ENCODE measurements at places on chromosomes 2 and 18.
A peak's percentile ranks its signal among the peaks of the same experiment; 100 is the strongest.

- DNase-seq, result no peak
Observed at GRCh38 chr2:197647961-197648690, 27.3 kb downstream of the RFTN2 start.

- no peak for DNase-seq
Observed at GRCh38 chr2:136796339-136796738, 31.0 kb downstream of the THSD7B start.

GRCh38 chr2:172098287-172098649, 4.4 kb downstream of the DLX2 start:
- DNase-seq, result no peak

GRCh38 chr2:215461836-215462532, 26.1 kb upstream of the FN1 start:
- no peak for DNase-seq

- DNase-seq, result peak; percentile 93
Observed at GRCh38 chr2:11998218-11998617, 251.8 kb downstream of the LPIN1 start.

GRCh38 chr2:208266553-208266893, 468 bp downstream of the PIKFYVE start:
- no peak for DNase-seq

DNA sequence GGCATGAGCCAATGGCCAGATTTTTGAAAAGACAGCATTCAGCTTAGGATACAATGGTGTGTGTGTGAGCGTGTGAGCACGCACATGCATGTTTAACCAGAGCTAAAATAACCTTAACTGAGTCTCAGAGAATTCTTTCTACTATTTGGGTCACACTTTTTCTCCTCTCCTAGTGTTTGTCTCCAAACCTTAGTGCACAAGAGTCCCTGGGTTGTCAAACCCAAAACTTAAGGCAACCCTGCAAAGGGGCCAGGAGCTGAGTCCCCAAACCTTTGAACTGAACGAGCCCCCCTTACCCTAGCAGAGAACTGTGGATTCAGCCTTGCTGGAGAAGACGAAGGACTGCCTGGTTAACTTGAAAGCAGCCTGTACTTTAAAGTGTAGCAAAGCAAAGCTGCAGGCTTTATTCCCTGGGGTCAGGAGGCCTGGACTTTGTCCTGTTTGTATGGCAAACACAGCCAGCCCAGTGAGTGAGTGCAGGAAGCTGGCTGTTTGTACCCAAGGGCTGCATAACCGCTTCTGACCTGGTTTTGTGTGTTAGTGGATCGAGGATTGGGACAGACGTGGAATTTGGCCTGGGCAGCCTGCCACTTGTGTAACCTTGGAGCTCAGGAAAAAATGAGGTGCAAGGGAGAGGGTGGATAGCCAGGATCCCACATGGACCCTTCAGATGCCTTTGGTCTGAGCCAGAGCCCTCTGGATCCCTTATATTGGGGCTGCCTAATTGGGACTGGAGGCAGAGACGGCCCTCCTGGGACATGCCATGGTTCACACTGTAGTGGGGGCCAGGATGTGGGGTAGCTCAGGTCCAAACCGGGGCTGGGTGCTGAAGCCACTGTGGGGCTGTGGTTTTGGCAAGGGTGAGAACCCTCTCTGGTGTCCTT, 6.4 kb upstream of the PSMD1 start:
- DNase-seq, result no peak

GRCh38 chr2:181959508-181959907, 26.1 kb upstream of the PPP1R1C start:
- DNase-seq, result no peak

GRCh38 chr2:38090928-38091327, 15.0 kb upstream of the CYP1B1 start:
- no peak for DNase-seq

GRCh38 chr2:170350929-170351826, 173.2 kb downstream of the MYO3B start:
- no peak for DNase-seq

DNA sequence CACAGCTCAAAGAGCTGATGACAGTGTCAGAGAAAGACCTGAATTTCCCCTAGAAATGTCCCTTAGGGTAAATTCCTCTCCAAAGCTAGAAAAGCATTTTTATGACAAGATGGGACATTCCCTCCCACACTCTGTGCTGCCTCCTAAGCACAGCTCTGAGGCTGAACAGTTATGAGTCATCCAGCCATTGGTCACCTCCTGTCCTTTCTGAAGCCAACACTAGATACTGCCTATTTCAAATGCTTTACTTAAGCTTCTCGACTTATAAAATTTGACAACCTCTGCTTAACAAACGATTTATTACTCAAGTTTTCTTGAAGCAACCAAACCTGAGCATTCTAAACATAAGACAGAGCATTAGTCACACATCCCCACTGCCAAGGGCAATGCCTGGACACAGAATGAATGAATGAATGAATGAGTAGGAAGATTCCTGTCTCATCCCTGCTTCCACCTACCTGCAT, 35.4 kb downstream of the B4GALT6 start:
- DNase-seq, result no peak

DNA sequence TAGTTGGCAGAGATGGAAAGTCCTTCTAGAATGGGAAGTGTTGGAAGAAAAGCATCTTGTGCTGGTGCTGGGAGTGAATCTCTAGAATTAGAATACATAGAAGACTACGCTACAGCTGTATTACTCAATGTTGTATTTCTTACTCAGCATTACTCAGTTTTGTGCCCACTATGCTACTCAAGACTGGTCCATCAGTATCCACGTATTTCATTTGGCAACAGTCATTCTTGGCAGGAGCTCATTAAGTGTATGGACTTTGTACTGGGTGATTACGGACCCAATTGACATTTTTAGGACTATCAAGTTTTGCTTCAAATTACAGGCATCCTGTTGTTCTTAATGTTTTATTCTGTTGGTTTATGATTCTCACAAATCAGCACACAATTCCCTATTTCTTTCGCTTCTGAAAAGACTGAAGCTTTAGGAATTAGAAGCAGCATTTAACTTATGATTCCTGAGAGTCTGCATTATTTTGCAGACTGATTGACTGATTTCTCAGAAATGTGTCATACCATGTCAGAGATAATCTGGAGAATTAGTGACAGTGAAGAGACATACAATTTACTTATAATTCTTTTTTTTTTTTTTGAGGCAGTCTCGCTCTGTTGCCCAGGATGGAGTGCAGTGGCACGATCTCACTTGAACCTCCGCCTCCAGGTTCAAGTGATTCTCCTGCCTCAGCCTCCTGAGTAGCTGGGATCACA, 136.9 kb downstream of the MYO3B start:
- DNase-seq, result no peak

DNA sequence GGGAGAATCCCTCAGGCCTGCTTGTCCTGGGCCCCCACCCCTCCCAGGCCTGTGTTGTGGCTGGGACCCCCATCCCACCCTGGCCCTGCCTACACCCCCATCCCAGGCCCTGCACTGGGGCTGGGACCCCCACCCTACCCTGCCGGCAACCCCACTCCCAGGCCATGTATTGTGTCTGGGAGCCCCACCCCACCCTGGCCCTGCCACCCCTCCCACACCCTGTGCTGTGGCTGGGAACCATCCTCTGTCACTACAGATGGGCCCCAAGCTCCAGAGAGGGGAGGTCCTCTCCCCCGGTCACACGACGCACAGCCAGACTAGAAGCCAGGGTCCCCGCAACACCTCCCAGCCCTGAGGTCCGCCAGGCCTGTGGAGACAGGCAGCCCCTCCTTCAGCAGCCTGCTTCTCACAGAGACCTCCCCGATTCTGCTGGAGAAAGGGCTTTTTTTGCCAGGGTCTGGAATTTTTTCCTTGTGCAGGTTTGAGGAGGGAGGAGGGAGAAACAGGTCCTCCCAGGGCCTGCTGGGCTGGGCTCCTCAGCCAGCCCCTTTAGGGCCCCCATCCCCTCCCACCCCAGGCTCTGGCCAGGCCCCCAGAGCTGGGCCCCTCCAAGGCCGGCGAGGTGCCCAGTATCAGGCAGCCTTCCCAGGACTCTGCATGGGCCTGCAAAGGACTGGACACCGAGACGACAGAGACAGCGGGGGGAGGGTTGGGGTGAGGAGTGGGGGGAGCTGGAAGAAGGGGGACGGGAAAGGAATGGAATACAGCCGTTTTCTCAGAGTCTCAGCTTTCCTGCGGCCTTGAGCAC, 28.0 kb downstream of the KIF1A start:
- DNase-seq, result no peak

DNA sequence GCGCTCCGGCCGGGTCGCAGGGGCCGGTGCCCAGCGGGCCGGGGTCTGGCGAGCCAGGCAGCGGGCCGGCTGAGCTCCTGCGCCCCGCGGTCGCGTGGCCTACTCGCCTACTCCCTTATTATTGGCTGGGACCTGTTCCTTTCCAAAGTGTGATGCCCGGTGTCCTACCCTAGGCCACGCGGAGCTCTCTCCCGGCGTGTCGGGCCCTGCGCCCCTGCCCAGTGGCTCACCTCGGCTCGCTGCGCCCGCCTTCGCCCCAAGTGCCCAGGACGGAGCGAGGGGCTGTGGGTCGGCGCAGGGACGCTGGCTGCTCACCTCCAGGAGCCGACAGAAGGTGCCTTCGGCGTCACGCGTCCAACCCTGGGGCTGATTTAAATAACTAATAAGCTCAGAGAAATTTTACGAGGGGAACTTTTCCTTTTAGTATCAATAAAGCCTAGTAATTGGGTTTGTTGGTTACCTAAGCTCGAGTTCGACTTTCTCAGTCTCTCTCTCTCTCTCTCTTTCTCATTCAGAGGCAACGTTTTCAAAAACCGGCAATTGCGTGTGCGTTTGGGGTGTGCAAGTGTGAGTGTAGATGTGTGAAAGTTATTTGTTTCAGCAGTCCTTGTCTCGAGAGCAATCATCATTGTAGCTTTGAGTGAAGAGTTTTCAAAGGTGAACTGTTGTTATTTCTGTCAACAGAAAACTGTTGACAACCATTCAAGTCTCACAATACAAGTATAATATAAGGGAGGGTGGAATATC, 7.0 kb upstream of the SATB2 start:
- no peak for DNase-seq

DNA sequence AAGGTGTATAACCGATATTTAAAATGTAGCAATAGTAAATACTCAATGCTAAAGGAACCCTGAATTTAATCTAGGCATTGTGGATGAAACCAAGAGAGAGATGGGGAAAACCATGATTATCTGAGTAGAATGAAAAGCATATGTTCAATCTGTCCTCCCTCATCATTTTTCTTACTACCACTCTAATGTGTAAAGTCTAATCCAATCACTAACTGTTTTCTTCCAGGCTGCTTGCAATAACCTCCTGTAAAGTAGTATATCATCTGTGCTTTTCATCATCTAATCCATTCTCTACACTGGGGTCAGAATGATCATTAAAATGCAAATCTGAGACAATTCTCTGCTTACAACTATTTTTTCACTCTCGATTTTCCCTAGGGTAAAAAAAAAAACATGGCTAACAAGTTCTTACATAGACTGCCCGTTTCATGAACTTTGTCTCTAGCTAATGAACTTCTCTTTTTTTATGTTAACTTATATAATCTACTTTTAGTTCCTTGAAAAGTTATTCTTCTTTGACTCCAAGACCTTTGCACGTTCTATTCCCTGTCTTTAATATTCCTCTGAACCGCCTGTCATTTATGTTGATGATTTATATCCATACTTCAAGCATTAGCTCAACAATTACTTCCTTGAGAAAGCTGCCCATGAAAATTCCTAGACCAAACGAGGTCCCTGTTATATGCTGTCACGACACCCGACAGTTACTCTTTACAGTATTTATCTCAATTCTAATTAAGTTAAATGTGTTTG, 94.7 kb upstream of the SLC8A1 start:
- no peak for DNase-seq

GRCh38 chr2:157498483-157498882, 54.6 kb upstream of the CYTIP start:
- DNase-seq, result no peak

GRCh38 chr2:201440182-201440581, 11.1 kb downstream of the TRAK2 start:
- no peak for DNase-seq

- no peak for DNase-seq
Observed at GRCh38 chr2:70887550-70888246, 48.0 kb upstream of the ATP6V1B1 start.

GRCh38 chr2:18584608-18584954, 4.8 kb downstream of the NT5C1B start:
- DNase-seq, result no peak

- no peak for DNase-seq
Observed at GRCh38 chr2:10591207-10591606, 98.6 kb downstream of the NOL10 start.

DNA sequence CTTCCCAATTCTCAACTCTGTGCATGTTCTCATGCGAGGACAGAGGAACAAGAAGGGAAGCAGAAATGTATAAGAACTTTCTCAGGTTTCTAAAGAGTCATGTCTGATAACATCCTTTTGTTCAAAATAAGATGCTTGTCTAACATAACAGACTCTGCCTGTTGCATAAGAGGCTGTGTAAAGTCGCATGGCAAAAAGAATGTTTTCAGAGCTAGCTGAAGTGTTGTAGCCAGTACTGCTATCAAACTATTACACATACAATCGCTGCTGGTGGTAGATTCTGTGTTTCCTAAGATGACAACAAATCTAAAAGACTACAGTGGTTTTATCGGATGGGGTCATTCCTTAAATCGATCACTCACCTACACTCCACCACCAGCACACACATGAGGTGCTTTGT, 487.5 kb downstream of the IRS1 start:
- no peak for DNase-seq

DNA sequence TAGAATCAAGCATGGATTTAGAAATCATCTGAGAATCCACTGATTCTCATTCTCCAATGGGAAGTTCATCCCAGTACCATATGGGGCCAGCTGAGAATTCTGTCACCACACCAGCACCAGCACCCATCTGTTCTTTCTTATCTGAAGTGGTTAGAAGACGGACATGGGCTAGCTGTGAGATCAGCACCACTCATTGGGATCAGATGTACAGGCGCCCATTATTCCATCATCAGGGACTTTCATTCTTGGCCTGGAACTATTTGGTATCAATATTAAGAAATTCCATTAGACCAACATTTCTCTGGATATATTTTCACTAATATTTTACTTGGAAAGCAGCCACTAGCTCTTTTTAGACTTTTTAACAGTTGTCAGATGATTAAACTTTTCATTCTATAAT, 185.9 kb upstream of the LINC00305 start:
- DNase-seq, result no peak

DNA sequence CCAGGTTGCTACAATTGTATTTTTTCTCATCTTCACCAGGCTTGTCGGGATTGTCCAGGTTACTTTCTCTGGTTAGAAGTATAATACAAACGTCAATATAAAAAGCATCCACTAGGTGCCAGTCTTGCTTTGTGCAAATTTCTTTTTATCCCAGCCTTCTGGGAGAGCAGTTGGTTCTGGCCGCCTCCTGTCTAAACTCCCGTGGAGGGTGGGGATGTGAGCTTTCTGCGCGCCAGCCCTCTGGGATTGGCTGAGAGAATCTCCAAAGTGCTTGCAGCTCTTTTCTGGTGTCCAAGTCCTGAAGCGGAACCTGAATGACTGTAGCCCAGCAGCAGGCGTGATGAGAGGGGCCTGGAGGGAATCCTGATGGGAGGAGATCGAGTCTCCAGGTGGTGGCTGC, 22.4 kb upstream of the TOGARAM2 start:
- DNase-seq, result peak; percentile 54

GRCh38 chr2:10310309-10310888, 7.7 kb downstream of the HPCAL1 start:
- no peak for DNase-seq

GRCh38 chr2:44542520-44542919, 180.8 kb downstream of the CAMKMT start:
- no peak for DNase-seq

GRCh38 chr2:201546576-201546975, 95.0 kb downstream of the STRADB start:
- no peak for DNase-seq

GRCh38 chr2:19863303-19864041, 38.3 kb downstream of the TTC32 start:
- peak; percentile 11 for DNase-seq

GRCh38 chr18:2400701-2401196, 170.6 kb downstream of the METTL4 start:
- DNase-seq, result no peak
